DND-41 (cell line): ENCODE measurements at places on chromosomes 11 and 22.
A peak's percentile ranks its signal among the peaks of the same experiment; 100 is the strongest.

DNA sequence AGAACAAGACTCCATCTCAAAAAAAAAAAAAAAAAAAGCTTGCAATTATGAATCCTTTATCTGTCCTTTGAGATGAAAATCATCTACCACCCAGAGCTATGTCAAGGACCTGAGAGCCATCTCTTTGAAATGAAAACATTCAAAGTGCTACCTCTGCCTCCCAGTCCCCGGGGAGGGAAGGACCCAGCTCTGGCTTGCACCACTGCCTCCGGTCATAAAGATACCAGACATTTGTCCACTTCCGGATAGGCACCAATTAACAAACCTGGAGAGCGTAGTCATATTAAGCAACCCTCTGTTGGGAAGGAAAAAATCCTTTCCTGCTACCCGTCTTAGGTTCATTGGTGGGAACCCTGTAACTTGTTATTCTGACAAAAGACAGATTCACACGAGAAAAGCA lies 98.6 kb downstream of the ARHGAP8 start:
- DNase-seq, result no peak

- no peak for DNase-seq
Measured at GRCh38 chr22:22214819-22215329, 29.7 kb upstream of the VPREB1 start.

DNA sequence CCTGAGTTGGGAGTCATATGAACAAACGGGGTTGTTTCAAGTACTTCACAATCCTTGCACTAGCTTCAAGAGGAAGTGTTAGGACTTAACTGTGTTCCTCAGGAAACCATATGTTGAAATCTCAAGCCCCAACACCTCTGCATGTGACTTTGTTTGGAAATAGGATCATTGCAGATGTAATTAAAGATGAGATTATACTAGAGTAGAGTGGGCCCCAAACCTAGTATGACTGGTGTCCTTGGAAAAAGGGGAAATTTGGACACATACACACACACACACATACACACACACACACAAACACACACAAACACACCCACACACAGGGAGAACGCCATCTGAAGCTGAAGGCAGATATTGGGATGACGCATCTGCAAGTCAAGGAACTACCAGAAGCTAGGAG lies 6.4 kb upstream of the CEP295 start:
- DNase-seq, result no peak

DNA sequence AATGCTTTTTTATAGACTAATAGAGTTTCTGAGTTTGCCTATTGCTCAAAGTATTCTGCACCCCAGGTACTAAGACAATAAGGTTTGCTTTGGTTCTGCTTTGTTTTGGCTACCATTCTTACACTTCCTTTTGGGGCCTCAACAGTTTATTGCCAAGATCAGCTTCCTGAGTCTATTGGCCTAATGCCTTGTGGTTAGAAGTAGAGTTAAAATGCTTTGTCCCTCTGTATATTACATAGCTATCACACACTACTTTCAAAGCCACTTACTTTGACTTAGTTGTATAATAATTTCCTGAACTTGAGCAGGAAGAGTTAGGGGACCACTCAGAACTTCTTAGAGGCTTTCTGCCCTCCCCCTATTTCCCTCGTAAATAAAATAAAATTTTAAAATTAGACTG lies 96.5 kb downstream of the DLG2 start:
- no peak for DNase-seq

DNA sequence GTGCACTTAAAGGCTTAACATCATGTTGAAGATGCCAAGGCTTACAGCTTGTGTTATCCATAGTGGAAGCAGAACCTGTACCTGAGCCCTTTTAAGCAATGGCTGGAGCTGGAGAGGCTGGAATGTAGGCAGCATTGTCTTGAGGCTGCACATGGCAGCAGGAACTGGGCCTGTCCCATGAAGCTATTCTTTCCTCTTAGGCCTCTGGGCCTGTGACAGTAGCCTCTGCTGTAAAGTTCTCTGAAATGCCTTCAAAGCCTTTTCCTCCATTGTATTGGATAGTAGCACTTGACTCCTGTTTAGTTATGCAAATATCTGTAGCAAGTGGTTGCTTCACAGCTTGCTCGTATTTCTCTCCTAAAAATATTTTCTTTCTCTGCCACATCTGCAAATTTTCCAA lies 127.4 kb upstream of the ANO5 start:
- no peak for DNase-seq

GRCh38 chr22:39818094-39818493 lies 75.5 kb downstream of the ENTHD1 start:
- no peak for DNase-seq

DNA sequence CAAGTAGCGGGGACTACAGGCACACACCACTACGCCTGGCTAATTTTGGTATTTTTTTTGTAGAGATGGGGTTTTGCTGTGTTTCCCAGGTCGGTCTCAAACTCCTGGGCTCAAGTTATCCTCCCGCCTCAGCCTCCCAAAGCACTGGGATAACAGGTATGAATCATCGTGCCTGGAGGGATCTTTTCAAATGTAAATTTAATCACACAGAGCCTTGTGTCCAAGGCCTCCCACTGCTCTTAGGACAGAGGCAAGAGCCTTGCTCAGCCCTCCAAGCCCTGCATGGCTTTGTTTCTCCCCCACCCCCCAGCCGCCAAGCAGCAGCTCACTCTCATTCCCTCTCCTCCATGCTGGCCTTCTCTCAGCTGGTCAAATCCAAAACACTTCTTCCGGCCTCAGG lies 75.3 kb upstream of the CREB3L1 start:
- DNase-seq, result no peak

- DNase-seq, result no peak
Measured at GRCh38 chr11:94117871-94118270, 10.8 kb upstream of the PANX1 start.

- no peak for DNase-seq
Measured at GRCh38 chr11:86134580-86135318, 65.9 kb upstream of the PICALM start.

- DNase-seq, result no peak
Measured at GRCh38 chr22:27146866-27147633, 489.7 kb downstream of the MIAT start.

DNA sequence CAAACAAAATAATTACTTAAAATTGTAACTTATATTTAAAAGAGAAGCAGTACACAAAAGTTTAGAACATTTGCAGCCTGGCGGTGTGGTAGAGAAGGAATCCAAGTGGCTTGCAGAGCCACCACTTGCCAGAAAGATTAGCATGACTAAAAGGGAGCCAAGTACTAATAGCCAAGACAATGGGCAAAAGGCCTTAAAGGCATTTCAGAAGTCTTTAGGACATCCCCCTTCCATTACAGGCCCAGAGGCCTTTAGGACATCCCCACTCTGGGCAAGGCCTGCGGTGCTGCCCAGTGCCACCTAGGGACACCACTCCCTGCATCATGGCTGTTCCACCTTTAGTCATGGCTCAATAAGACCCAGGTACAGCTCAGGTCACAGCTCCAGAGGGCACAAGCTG lies 32.4 kb downstream of the TMEM225 start:
- no peak for DNase-seq

DNA sequence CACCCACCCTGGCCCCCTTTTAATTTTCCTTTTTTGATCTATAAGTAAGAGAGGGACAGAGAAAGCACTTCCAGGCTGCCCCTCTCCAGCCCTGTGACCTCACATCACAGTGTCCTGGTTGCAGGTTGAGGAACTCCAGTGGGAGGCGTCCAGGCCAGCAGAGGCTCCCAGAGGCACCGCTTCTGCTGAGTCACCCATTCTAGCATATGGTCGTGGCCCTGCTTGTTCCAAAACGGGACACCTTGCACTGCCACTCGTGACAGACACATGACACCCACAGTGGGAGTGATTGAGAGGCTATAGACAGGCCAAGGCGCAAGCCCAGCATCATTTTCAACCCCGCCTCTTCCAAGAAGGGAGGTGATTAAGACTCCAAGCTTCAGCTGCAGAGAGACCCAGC lies 16.0 kb upstream of the TMPRSS4 start:
- no peak for DNase-seq

- no peak for DNase-seq
Measured at GRCh38 chr11:42170601-42171000, 711.1 kb upstream of the LRRC4C start.

- DNase-seq, result no peak
Measured at GRCh38 chr11:59152312-59152951, 9.8 kb downstream of the FAM111A start.

DNA sequence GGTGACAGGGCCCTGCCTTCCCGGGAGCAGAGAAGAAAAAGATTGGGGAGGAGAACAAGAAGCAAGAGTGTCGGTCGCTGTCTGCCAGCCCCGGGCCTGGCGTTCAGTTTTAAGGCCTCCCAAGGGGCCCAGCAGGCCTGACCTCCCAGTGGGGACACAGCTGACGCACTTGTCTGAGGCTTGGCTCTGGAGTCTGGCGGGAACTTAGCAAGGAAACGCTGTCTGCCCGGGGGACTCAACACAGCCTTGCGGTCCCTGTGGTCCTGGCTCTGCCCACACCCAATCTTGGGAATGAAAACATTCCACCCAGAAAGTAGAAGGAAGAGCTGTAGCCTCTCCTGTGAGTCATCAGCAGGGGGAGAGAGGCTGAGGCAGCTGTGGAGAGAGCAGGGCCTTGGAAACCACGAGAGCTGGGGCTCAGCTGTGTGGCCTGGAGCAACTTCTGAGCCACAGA lies 54.4 kb downstream of the TRAF6 start:
- DNase-seq, result peak; percentile 23

- no peak for DNase-seq
Measured at GRCh38 chr11:96168623-96169022, 174.4 kb downstream of the MAML2 start.

- DNase-seq, result peak; percentile 67
Measured at GRCh38 chr22:35150183-35151107, 84.5 kb downstream of the ISX start.

- no peak for DNase-seq
Measured at GRCh38 chr11:122422682-122423081, 232.8 kb upstream of the UBASH3B start.

DNA sequence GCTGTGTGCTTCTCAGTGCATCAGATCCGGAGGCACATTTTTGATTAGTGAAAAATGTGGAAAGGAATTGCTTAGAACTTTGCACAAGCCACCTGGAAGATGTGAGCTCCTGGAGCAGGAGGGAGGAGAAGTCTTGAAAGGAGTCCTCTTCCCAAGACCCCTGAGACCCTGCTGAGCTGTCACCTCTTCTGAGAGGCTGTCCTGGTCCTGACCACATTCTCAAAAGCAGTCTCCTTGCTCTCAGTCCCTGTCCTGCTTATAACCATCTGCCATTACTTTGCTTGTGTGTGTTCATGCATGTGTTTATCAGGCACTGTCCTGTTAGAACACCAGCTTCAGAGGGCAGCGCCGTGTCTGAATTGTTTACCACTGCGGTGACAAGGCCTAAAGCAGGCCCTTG lies 86.5 kb downstream of the BCR start:
- no peak for DNase-seq

DNA sequence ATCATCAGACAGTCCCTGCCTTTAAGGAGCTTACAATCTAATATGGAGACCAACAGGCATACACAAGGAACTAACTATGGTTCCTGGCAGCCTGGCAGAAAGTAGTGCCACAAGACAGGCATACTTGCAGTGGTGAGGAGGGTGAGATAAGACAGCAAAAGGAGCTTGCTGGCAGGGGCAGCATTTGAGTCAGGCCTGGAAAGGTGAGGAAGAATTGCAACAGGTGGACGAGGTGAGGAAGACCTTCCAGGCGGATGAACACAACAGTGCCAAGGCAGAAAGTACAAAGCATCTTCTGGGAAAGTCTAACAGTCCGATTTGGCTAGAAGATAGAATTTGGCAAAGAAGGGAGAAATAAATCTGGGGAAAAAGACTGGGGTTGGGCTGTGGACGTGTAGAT lies 4.3 kb downstream of the DNAL4 start:
- no peak for DNase-seq

DNA sequence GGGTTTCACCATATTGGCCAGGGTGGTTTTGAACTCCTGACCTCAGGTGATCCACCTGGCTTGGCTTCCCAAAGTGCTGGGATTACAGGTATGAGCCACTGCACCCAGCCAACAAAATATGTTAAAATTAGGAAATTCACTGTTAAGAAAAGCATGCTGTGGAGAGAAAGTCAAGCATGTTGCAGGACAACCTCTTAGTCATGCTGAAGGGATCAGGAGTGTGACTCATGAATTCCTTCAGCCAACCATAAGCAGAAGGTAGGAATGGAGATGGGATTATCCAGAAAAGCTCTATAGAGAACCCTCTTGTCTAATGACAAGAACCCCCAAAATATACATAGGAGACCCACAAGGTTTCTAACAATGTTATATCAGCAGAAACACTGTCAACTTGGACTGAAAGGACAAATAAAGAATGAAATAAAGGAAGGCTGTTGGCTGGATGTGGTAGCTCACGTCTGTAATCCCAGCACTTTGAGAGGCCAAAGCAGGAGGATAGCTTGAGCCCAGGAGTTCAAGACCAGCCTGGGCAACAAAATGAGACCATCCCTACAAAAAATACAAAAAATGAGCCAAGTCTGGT lies 16.0 kb downstream of the MRTFA start:
- DNase-seq, result no peak

GRCh38 chr11:110311783-110312579 lies 15.6 kb upstream of the RDX start:
- DNase-seq, result no peak

- DNase-seq, result no peak
Measured at GRCh38 chr11:15769203-15769602, 587.1 kb downstream of the SOX6 start.

DNA sequence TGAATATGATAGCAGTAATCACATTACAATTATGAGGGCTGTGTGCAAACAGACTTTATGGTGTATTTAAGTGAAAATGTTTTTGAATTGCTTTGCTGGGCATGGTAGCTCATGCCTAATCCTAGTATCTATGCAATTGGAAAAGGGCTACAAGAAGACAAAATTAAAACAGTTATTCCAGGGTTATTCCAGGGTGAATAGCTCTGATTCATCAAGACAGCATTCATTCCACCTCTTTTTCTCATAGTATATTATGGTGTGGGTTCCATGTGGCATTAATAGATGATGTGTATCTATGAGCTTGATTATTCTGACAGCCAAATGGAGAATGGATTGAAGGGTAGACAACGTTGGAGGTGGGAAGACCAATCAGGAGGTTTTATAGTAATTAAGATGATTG lies 12.1 kb upstream of the SIDT2 start:
- DNase-seq, result no peak

- no peak for DNase-seq
Measured at GRCh38 chr11:1830322-1831223, 4.2 kb upstream of the SYT8 start.

DNA sequence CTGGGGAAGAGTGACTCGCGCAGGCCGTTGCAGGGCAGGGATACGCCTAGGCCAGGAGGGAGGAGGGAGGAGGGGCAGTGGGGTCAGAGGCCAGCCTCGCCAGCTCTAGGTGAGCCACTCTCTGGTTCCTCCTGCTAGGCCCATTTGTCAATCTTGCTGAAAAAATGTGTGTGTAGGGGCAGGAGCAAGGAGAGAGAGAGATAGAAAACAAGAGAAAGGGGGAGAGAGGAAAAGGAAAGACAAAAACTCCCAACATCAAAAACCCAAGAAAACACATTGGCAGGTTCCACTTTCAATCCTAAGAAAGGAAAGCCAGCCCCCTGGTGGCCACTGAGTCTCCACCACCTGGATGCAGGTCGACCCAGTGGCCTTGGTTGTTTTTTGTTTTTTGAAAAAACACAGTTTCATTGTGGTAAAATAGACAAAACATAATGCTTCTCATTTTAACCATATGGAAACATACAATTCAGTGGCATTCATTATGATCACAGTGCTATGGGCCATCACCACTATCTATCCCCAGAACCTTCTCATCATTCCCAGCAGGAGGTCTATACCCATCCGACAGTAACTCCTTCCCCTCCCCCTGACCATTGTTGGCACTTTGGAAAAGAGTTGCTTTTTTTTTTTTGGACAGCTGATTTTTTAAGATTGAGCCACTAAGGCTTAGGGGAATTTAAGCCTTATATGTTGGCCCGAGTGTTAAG lies 10.9 kb downstream of the OMP start:
- DNase-seq, result peak; percentile 40
